ENCODE measurements at places on chromosomes 5 and 9. TPM values are rescaled to one million over a fixed set of nuclear protein-coding genes. Genes with fewer than 3 reads are reported as not detected.

Gene SNX24
- 7.3 TPM for polyA plus RNA-seq

Gene ADAMTSL2
- 0.46 TPM for polyA plus RNA-seq

Gene ZNF300
- polyA plus RNA-seq = 0.46 TPM

Gene OTP
- polyA plus RNA-seq = not detected

Gene STING1
- 63.5 TPM for polyA plus RNA-seq

Gene RGS7BP
- polyA plus RNA-seq = 0.25 TPM

Gene GLIPR2
- 42.0 TPM for polyA plus RNA-seq

Gene SLC12A7
- polyA plus RNA-seq = 7.2 TPM

Gene BTNL3
- 18.0 TPM for polyA plus RNA-seq

Gene PCDHB7
- polyA plus RNA-seq = not detected

Gene SPATA31A7
- not detected for polyA plus RNA-seq

Gene GPRIN1
- 0.60 TPM for polyA plus RNA-seq

Gene CER1
- polyA plus RNA-seq = not detected

Gene CDH6
- polyA plus RNA-seq = under 0.01 TPM

Gene C9orf153
- polyA plus RNA-seq = not detected

Gene PHF24
- polyA plus RNA-seq = under 0.01 TPM

- H3K27ac ChIP-seq = peak overlapping the region; percentile 87
- H3K4me3 ChIP-seq = peak overlapping the region; percentile 71
- H3K4me1 ChIP-seq = peaks cover 33% of the 10 kb centered on the region
- no peak for DNase-seq
- no peaks in the 10 kb centered on the region for H3K27me3 ChIP-seq
Observed at GRCh38 chr5:1343931-1344901, 683 bp downstream of the CLPTM1L start.

DNA sequence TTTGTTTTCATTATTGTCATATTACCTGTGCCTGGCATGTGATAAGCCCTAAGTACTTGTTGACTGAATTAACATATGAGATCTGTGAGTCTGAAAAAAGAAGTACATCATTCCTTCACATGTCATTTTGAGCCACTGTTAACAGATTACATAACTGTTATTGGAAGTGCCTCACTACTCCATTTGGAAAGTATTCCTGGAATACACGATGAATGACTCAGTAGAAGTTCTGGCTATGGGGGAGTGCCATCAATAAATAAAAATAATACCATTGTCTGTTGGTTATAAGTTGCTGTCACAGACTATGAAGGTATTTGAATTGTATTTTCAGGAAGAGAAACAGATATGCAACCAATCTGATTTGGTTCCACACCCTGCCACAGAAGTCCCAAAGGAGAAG, 12.9 kb downstream of the NIPSNAP3B start:
- H3K27ac ChIP-seq = no peak overlapping the region
- no peaks in the 10 kb centered on the region for H3K27me3 ChIP-seq
- peaks cover 13% of the 10 kb centered on the region for H3K36me3 ChIP-seq
- H3K4me3 ChIP-seq = no peak overlapping the region

- no peak for DNase-seq
- H3K36me3 ChIP-seq = no peaks in the 10 kb centered on the region
- no peak overlapping the region for H3K27ac ChIP-seq
- no peak overlapping the region for H3K4me3 ChIP-seq
Observed at GRCh38 chr5:3278643-3279042, 317.0 kb upstream of the IRX1 start.

DNA sequence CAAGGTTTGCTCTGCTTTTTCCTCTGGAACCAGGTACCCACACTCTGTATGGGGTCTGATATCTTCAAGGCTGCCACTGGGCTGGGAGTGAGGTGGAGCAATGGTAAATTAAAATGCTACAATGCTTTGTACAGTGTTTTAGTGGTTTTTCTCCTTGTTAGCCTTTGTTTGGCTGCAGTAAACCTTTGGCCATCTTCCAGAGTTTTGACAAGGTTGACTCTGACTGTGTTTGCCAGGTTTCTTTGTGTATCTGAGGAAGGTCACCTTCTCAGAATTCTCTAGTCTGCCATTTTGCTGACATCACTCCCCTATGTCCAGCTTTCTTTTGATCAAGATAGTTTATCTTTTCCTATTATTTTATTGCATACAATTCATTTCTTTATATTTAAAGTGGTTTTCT, 11.2 kb downstream of the SPATA31D1 start:
- no peak for DNase-seq
- H3K36me3 ChIP-seq = no peaks in the 10 kb centered on the region
- H3K27ac ChIP-seq = no peak overlapping the region
- H3K27me3 ChIP-seq = no peaks in the 10 kb centered on the region

DNA sequence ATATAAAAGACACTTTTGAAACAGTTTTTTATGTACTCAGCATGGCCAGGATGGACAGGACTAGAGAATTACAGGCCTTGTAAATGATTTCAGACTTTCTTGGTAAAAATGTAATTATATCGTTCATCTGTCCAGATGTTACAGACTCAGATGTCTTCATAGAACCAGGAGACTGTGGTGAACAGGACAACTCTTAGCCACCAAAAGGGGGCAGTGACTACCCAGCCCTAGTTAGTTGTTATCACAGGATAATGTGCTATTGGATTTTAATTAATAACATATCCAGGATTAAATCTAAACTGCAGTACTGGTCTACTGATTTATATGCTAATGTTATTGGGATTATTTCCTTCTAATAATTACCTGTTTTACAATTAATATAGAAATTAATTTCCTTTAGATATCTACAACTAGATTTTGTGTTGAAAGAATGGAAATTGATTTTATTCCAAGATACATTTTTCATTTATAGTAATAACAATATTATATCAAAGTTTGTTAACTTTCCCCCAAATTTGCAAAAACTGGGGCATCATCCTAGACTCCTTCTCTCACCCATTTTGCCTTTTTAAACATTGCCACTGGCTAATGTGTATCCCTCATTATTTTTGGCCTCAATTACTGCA, 99.4 kb downstream of the MTREX start:
- peaks cover 6% of the 10 kb centered on the region for H3K4me1 ChIP-seq
- no peaks in the 10 kb centered on the region for H3K27me3 ChIP-seq
- no peak for DNase-seq
- no peak overlapping the region for H3K4me3 ChIP-seq
- peaks cover 3% of the 10 kb centered on the region for H3K36me3 ChIP-seq
- H3K27ac ChIP-seq = no peak overlapping the region

DNA sequence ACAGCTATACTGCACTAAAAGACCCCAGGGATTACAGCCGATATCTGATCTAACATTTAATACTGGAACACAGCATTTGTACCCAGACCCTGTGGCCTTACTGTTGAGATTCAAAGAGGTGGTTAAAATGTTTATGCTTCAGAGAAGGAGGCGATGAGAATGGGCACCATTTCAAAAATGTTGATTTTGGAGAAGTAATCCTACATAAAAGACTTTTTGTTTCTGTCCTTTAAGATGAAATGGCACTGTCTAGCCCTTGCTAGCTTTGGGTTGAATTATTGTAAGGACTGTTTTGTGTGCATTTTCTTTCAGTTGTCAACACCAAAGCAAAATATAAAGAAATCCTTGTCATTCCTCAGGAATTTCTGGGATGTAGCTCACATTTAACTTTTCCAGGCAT, 288.5 kb upstream of the ANKH start:
- H3K4me3 ChIP-seq = no peak overlapping the region
- H3K4me1 ChIP-seq = no peaks in the 10 kb centered on the region
- no peaks in the 10 kb centered on the region for H3K36me3 ChIP-seq

DNA sequence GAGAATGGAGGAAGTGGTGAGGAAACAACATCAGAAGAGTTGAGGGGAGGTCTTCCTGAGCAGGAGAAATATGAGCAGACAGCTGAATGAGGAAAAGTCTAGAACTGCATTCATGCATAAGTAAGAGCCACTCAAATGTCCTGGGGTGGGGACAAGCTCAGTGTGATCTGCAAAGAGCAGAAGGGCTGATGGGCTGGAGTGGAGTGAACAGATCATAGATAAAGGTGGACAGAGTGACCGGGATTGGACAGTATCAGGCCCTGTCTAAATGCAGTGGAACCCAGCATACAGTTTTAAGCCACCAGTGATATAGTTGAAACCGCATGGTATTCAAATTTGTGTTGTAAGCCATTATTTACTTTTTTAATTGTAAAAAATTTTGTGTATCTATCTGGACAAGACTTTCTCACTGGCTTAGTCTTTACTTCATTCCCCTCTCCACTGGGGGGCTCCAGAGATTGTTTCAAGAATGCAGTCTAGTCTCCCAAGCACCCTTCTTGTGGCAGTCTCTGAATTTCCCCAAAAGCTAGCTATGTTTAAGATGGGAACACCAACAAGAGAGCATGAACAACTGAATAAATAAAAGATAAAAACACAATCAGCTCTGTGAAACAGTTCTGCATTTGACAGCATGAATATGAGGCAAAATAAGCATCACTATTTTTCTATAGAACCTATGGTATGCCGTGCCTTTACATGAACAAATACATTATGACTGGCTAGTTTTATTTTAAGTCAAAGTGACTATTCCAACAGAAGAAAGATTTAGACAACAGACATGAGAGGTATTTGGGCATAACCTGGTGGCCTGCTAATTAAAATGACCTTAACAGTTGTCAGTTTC, 10.7 kb upstream of the STK32A start:
- H3K4me1 ChIP-seq = no peaks in the 10 kb centered on the region
- H3K27me3 ChIP-seq = no peaks in the 10 kb centered on the region
- peak; percentile 66 for DNase-seq
- H3K4me3 ChIP-seq = no peak overlapping the region
- no peaks in the 10 kb centered on the region for H3K36me3 ChIP-seq

- peak overlapping the region; percentile 38 for H3K27ac ChIP-seq
- no peaks in the 10 kb centered on the region for H3K4me1 ChIP-seq
- no peaks in the 10 kb centered on the region for H3K27me3 ChIP-seq
- no peak overlapping the region for H3K4me3 ChIP-seq
- DNase-seq = no peak
Observed at GRCh38 chr9:86614871-86615849, 260.9 kb upstream of the TUT7 start.

GRCh38 chr5:43073597-43074546, 33.8 kb upstream of the ANXA2R start:
- no peaks in the 10 kb centered on the region for H3K4me1 ChIP-seq

DNA sequence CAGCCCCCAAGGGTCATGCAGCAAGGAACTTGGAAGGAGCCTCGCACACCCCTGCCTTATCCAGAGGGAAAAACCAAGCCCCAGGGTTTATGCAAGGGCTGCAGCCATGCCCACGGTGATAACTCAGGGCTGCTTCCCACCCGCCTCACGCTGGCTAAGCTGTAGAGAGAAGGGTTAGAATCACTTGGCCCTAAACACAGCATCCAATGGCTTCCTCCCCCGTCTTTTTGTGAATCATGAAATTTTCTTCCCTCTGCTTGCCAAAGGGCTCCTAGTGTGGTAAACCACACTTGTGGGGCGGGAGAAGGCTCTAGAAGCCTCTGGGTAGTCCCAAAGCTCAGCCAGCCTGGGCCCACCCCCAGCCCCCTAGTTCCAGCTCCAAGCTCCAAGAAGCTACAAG, 55.9 kb upstream of the ORM1 start:
- no peak overlapping the region for H3K27ac ChIP-seq
- H3K27me3 ChIP-seq = no peaks in the 10 kb centered on the region
- H3K36me3 ChIP-seq = no peaks in the 10 kb centered on the region
- H3K4me1 ChIP-seq = peaks cover 5% of the 10 kb centered on the region

GRCh38 chr9:137178201-137178938, 6.5 kb upstream of the TMEM210 start:
- DNase-seq = no peak
- H3K4me1 ChIP-seq = no peaks in the 10 kb centered on the region
- H3K27me3 ChIP-seq = peaks cover 5% of the 10 kb centered on the region
- H3K27ac ChIP-seq = no peak overlapping the region
- H3K36me3 ChIP-seq = peaks cover 40% of the 10 kb centered on the region

DNA sequence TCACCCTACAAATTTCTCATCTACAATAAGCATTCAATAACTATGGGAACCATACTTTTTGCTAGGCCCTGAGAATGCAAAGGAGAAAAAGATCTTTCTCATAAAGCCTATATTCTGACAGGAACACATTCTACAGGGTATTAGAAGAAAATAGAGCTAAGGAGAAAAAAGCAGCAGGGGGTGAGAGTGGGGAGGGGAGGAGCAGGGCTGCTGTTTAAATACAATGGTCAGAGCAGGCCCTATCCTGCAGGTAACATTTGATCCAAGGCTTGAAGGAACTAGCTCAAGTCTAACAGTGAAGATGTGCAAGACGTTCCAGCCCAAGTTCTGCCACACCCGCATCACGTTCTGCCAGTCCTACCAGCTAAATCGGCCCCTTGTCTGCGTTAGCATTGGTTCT, 89.7 kb downstream of the ELAVL2 start:
- DNase-seq = no peak
- H3K36me3 ChIP-seq = no peaks in the 10 kb centered on the region
- H3K4me3 ChIP-seq = no peak overlapping the region
- no peaks in the 10 kb centered on the region for H3K4me1 ChIP-seq

GRCh38 chr9:118670011-118670953, 699.0 kb downstream of the BRINP1 start:
- DNase-seq = no peak
- H3K4me3 ChIP-seq = no peak overlapping the region
- no peaks in the 10 kb centered on the region for H3K36me3 ChIP-seq
- no peak overlapping the region for H3K27ac ChIP-seq
- H3K4me1 ChIP-seq = no peaks in the 10 kb centered on the region
- H3K27me3 ChIP-seq = no peaks in the 10 kb centered on the region

DNA sequence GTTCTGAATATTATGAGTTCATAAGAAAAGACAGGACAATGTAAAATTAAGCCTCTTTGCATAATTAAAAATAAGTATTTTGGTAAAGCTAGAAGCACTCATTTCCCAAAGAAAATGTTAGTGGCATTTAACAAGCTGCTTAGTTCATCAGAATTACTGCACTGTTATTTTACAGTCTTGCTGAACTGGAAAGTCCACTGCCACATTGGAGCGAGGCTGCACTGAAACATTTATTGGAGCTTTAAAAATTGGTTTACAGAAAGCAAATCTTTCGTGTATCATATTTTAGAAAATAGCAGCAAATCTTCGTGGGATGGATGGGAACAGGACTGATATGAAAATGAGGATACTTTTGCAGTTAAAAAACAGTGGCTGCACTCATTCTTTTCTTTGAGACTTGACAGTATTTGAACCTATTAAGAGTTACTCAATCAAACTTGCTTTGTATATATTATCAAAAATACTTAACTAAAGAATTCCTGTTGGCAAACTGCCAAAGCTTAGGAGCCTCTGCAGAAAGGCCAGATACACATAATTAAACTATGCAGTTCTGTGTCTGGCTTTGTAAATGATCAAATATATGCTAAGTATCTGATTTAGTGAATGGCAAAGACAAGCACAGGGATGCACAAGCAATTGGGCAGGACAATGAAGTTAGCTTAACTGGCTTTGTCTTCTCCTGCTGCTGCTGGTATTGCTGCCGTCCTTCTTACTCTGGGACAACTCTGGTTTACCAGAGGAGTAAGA, 16.5 kb upstream of the FBXL7 start:
- H3K4me1 ChIP-seq = peaks cover 5% of the 10 kb centered on the region
- no peak overlapping the region for H3K4me3 ChIP-seq
- no peaks in the 10 kb centered on the region for H3K27me3 ChIP-seq
- no peak for DNase-seq

GRCh38 chr5:67483453-67484030, 286.9 kb upstream of the CD180 start:
- no peak overlapping the region for H3K27ac ChIP-seq
- no peaks in the 10 kb centered on the region for H3K4me1 ChIP-seq
- DNase-seq = no peak

- H3K4me1 ChIP-seq = no peaks in the 10 kb centered on the region
- H3K36me3 ChIP-seq = no peaks in the 10 kb centered on the region
- no peaks in the 10 kb centered on the region for H3K27me3 ChIP-seq
- no peak overlapping the region for H3K27ac ChIP-seq
- no peak overlapping the region for H3K4me3 ChIP-seq
- no peak for DNase-seq
Observed at GRCh38 chr5:127083711-127084110, 10.4 kb upstream of the C5orf63 start.

GRCh38 chr5:53233645-53234405, 124.3 kb upstream of the MOCS2 start:
- no peaks in the 10 kb centered on the region for H3K4me1 ChIP-seq
- H3K4me3 ChIP-seq = no peak overlapping the region
- H3K36me3 ChIP-seq = no peaks in the 10 kb centered on the region
- DNase-seq = no peak

Measured in sigmoid colon (tissue), 7 donors.